GF-D8 (cell line): ENCODE measurements at places on chromosomes 2 and 18.

DNA sequence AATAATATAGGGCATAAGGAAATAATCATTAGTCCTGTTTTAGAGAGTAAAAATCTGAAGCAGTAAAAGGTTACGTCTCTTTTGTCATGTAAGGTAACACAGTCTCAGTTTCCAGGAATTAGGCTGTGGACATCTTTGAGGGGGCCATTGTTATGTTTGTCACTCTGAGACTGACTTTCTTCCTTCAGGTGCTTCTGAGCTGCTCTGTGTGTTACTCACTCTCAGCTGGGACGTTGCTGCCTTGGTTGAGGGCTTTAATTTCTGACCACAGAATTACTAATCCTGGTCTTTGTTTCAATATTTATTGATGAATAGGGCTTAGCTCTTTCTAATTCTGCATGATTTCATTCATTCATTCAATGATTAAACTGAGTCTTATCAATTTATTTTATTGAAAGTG lies 55.9 kb upstream of the SLC38A11 start:
- DNase-seq = no peak

DNA sequence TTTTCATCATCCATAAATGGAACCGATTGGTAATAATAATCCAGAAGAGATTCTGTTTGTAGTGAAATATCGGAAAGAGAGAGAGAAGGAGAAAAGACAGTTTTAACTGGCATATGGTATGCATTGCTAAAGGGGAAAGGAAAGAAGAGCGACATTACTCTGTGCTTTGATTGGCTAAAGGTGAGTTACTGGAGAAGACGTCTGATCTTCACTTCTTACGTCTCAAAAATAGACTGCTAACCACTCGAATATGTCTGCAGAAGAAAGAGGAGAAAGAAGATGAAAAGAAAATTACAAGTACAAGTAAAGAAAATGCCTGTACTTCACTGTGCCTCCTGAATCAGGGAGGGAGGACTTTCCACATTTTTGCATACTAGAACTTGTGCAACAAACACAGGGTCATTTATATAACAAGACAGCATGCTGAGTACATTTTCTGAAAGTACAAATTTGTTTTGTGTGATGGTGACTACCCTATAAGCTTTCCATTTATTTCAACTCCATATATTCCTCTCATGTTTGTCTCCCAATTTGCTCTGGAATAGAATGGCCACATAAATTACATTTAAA lies 787.2 kb downstream of the RNF144A start:
- no peak for DNase-seq

- no peak for DNase-seq
These were observed 31.5 kb downstream of the CABYR start for GRCh38 chr18:24170360-24170759.

- DNase-seq = no peak
These were observed 127.1 kb upstream of the CNGA3 start for GRCh38 chr2:98219152-98219551.

DNA sequence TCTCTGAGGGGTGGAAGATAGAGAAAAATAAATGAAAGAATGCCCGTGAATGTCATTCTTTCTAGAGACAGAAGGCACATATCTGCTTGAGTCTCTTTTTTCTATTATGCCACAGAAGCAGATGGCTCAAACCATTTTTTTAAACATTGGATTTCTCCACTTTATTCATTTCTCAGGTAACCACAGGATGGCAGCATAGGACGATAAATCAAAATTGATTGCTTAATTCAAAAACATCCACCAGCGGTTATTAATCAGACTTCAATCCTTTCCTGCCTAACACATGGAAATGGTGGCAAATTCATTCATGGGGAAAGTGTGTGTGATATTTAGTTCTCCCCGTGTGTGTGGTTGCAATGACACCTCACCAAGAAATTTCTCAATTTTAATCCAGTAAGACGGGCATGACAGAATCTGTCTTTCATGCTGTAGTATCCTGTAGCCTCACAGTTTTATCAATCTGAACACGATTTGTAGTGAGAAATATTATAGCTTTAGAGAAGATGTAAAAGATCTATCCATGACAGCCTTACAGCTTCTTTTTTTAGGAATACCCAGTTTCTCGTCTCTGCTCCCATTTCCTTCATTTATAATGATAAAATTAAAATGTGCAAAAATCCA lies 72.2 kb downstream of the DSC3 start:
- DNase-seq = no peak

- DNase-seq = no peak
These were observed 57.4 kb downstream of the MYO1B start for GRCh38 chr2:191302459-191303139.

GRCh38 chr2:169782513-169782912 lies 16.2 kb upstream of the SSB start:
- no peak for DNase-seq

- no peak for DNase-seq
These were observed 33.1 kb upstream of the ADNP2 start for GRCh38 chr18:80075940-80076339.

DNA sequence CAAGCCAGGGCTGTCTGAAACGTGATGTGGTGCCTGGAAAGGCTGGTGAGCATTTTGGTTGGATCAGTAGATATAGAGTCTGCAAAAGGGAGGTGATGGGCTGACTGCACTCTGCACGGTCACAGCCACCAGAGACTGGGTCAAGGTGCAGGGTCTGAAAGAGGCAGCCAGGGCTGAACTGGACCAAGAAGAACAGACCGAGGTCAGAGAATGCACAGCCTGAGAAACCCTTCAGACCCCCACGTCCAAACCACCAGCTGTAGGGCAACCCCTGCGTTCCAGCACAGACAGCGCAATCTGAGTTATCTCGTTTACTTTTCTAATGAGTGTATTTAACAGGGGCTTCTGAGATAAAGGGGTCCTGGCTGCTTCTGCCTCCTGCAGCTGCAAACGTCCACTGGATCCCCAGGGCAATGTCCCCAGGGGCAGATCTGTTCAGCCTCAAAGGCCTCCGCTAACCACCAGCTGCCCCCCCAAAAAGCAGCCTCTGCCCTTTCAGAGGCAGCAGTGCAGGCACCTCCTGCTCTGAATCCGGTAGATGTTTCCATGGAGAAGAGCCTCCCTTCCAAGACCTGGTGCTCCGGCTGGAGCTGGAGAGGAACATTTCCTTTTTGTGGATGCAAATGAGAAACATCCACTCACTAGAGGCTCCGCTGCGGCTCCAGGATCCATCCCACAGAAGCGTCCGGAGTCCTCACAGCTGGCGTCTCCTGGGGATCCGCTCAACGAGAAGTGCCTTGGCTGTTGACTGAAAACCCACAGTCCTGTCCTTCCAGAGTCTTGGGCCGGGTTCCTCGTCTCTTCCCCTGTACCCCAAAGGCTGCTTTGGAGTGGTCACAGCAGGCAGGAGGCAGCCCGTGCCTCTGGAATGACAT lies 970 bp upstream of the KCNG2 start:
- no peak for DNase-seq

DNA sequence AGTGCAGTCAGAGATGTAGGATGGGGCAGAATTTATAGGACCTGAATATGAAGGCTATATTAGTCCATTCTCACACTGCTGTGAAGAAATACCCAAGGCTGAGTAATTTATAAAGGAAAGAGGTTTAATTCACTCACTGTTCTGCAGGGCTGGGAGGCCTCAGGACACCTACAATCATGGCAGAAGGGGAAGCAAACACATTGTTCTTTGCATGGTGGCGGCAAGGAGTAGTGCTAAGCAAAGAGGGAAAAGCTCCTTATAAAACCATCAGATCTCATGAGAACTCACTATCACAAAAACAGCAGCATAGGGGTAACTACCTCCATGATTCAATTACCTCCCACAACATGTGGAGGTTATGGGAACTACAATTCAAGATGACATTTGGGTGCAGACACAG lies 76.8 kb upstream of the MSTN start:
- no peak for DNase-seq

DNA sequence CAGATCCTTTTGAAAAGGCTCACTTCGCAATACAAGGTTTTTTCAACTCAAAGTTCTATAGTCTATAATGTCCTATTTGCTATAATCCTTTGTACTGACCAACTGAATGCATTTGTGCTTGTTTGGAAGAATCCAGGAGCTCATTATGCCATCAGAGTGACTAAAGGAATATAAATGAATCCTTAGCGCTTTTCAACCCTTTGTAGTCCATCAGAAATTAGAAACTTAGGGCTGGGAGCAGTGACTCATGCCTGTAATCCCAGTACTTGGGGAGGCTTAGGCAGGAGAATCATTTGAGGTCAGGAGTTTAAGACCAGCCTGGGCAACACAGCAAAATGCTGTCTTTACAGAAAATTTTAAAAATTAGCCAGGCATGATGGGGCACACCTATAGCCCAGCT lies 330.2 kb upstream of the CHAC2 start:
- DNase-seq = no peak
